Caco-2 (cell line): ENCODE measurements at places on chromosomes 11 and 22. TPM values are rescaled to one million over a fixed set of nuclear protein-coding genes. Genes with fewer than 3 reads are reported as not detected.

DNA sequence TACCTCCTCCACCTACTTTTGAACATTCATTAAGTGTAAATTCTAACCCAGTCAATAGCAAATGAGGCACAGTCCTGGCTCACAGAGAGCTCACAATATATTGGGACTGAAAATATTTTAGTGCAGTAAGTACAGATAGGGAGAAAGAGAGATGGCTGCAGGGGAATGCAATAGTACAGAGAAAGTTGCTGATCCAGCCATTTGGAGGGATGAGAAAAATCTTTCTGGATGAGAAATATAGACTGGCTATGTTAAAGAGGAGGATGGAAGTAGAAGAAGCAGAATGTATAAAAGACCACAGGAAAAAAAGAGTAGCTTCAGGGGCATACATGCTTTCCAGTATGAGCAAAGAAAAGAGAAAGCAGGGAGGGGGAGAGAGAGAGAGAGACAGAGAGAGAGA is 3.6 kb upstream of the OR52B6 start:
- H3K36me3 ChIP-seq: no peaks in the 10 kb centered on the region
- DNase-seq: no peak
- no peaks in the 10 kb centered on the region for H3K27me3 ChIP-seq
- H3K27ac ChIP-seq: no peak overlapping the region
- no peaks in the 10 kb centered on the region for H3K4me1 ChIP-seq

DNA sequence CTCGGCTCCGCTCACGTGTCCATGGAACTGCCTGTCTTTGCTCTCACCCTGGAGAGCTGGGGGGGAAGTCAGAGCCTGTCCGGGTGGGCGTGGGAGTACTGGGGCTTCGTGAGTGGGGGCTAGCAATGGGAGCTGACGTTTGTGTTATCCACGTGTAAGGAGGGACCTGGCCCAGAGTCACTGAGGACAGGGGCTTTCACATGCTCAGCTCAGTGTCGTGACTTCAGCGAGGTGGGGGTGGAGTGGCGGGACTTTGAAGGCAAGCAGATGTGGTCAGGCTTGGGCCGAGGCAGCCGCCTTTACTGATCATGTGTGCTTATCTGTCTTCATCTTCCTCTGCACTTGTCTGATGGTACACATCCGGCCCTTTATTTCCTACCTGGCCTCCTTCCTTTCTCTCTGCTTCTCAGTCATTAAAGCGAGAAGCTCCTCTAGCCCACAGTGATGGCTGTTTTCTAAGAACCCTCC is 113.1 kb upstream of the NNMT start:
- H3K27ac ChIP-seq: no peak overlapping the region
- H3K36me3 ChIP-seq: no peaks in the 10 kb centered on the region
- no peaks in the 10 kb centered on the region for H3K27me3 ChIP-seq

DNA sequence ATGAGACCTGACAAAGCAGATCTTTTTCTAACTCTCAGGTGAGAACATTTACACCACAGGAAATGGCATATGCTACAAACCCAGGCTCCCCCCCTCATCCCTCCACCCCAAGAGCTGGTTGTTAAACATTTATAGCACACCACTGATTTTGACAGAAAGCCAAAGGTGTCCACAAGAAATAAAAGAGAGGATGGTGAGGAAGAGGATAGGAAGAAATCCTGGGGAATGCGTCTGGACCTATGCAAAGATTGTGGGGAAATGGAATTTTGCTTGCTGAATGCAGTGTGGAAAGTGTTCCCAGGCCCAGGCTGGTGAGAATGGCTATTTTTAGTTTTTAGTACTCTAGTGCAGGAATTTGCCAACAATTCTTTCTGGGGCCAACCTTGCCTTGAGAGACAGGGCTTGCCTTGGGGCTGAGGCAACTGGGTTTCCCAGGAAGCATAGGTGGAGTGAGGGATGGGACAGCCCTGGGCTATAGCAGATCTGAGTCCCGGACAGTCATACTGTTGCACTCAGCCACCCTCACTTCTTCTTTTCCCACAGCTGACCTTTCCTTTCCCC is 163.9 kb downstream of the ADAMTS15 start:
- no peaks in the 10 kb centered on the region for H3K27me3 ChIP-seq
- H3K4me3 ChIP-seq: no peak overlapping the region
- no peak for DNase-seq
- no peaks in the 10 kb centered on the region; the same call in 1 of the 2 replicates for H3K4me1 ChIP-seq
- no peaks in the 10 kb centered on the region for H3K36me3 ChIP-seq

GRCh38 chr11:12295943-12296342 is 81.4 kb upstream of the PARVA start:
- no peak overlapping the region for H3K4me3 ChIP-seq
- H3K27me3 ChIP-seq: no peaks in the 10 kb centered on the region
- no peaks in the 10 kb centered on the region for H3K36me3 ChIP-seq
- no peaks in the 10 kb centered on the region for H3K4me1 ChIP-seq
- no peak overlapping the region for H3K27ac ChIP-seq
- DNase-seq: no peak

DNA sequence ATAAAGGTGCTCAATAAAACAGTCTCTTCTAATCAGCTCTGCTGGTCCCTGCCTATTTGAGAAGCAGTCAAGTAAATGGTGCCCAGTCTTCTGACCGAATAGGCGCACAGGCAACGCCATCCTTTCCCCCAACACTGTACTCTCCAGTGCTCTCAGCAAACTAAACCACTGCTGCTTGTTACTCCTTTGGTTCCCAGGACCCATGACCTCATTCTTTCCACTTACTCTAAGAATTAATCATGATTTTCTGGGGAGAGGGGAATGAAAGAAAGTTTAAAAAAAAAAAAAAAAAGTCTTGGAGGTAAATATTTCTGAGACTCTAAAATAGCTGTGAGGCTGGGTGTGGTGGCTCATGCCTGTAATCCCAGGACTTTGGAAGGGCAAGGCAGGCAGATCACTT is 63.7 kb downstream of the SGSM3 start:
- H3K36me3 ChIP-seq: peaks cover 4% of the 10 kb centered on the region
- H3K4me1 ChIP-seq: peaks cover 10% of the 10 kb centered on the region; the same call in 1 of the 2 replicates
- no peak overlapping the region for H3K27ac ChIP-seq
- no peak overlapping the region for H3K4me3 ChIP-seq
- no peak for DNase-seq
- no peaks in the 10 kb centered on the region for H3K27me3 ChIP-seq

GRCh38 chr11:47541070-47541469 is 11.9 kb downstream of the CELF1 start:
- H3K27ac ChIP-seq: peak overlapping the region; percentile 12
- no peak overlapping the region for H3K4me3 ChIP-seq
- no peaks in the 10 kb centered on the region for H3K36me3 ChIP-seq
- DNase-seq: no peak

- H3K4me3 ChIP-seq: no peak overlapping the region
- no peaks in the 10 kb centered on the region for H3K4me1 ChIP-seq
- H3K36me3 ChIP-seq: peaks cover 3% of the 10 kb centered on the region
- DNase-seq: no peak
- H3K27ac ChIP-seq: no peak overlapping the region
- H3K27me3 ChIP-seq: no peaks in the 10 kb centered on the region
Measured at GRCh38 chr22:42160830-42161696, 30.5 kb upstream of the CYP2D6 start.

GRCh38 chr11:112734207-112734606 is 227.0 kb upstream of the NCAM1 start:
- peak; percentile 67 for DNase-seq
- no peak overlapping the region for H3K4me3 ChIP-seq
- no peak overlapping the region for H3K27ac ChIP-seq
- no peaks in the 10 kb centered on the region for H3K36me3 ChIP-seq

The FXYD6 gene
- total RNA-seq: 0.86 and 1.0 TPM in 2 replicates

The GLB1L3 gene
- total RNA-seq: not detected in 2 replicates

The UBQLN3 gene
- not detected in 2 replicates for total RNA-seq

The KCNJ5 gene
- not detected in 2 replicates for total RNA-seq

The MTNR1B gene
- total RNA-seq: not detected in 2 replicates
